ENCODE measurements at places on chromosomes 12 and 14.

GRCh38 chr12:38258411-38258810 lies 58.2 kb upstream of the ALG10B start:
- DNase-seq, result no peak

DNA sequence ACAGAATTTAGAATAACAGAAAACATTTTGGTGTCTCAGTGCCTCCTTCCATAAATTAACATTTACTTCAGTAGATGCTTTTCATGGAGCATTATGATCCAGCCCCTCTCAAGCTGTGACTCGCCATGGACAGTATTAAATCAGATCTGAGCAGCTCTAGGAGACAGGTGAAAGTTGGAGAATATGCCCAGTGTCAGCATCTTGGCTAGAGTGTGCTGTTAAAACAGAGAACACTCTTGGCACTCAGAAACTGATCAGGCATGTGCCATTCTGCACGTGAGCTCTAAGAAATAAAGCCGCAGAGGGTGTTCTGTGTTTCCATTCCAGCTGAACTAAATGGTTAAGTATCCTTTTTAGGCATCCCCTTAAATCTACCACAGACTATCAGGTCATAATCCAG lies 68.0 kb downstream of the DIP2B start:
- no peak for DNase-seq

GRCh38 chr14:88599761-88600439 lies 37.1 kb downstream of the ZC3H14 start:
- DNase-seq, result no peak

- DNase-seq, result no peak
These were observed 17.7 kb upstream of the C1S start for GRCh38 chr12:7042842-7043241.

DNA sequence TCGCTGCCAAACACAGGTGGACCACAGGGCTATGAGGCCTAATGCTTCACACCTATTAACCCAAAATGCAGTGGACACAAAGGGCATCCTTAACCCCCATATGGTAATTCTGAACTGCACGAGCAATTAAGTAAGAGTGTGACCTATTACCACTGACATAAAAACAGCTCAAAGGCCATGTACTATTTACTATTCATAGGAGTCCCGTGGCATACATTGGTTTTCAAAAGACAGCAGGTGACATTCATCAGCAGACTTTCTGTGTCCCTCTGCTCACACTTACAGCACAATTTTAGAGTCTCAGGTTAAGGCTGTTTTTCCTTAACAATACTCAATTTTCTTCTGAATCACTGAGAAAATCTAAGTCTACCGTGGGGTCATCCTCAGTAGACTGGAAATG lies 23.1 kb upstream of the TMCC3 start:
- DNase-seq, result no peak

DNA sequence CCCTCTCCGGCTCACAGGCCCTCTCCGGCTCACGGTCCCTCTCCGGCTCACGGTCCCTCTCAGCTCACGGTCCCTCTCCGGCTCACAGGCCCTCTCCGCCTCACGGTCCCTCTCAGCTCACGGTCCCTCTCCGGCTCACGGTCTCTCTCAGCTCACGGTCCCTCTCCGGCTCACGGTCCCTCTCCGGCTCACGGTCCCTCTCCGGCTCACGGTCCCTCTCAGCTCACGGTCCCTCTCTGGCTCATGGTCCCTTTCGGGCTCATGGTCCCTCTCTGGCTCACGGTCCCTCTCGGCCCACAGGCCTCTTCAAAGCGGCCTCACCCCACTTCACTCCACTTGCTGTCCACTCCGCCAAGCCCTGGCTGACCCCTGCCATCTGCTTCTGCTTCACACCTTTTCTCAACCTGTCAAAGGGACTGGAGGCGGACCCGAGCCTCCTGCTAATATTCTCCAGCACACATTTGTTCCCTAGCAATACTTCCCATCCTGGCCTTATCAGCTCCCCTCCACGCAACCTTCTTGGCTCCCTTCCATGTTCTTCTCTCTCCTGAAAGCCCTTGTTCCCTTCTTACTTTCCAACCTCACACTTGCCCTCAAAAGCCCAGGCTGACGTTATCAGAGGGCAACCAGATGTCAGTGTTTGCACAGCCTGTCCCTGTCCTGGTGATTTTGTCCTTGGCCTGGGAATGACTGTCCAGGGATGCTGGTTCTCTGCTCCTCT lies 176.7 kb downstream of the CALM1 start:
- no peak for DNase-seq

GRCh38 chr12:123024819-123025391 lies 44.4 kb downstream of the ARL6IP4 start:
- DNase-seq, result no peak

DNA sequence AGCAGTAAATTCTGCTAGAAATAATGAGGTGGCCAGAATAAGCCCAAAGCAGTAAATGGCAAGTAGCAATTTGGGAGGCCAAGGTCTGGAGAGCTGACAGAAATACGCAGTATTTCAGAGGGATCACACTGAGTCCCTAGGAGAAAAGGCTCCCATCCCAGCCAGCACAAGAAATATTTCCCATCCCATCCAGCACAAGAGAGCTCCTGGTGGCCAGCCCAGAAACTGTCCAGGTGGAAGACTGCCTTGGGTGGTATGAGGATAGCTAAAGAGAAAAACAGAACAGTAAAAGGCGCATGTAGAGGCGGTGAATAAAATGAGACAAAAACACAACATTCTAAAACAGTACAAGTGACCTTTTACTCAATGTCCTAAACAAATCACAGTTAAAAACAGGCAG lies 120.7 kb downstream of the HECTD4 start:
- peak; percentile 23 for DNase-seq

GRCh38 chr12:14418451-14418890 lies 53.0 kb downstream of the ATF7IP start:
- no peak for DNase-seq

GRCh38 chr12:76471579-76471978 lies 88.0 kb downstream of the OSBPL8 start:
- no peak for DNase-seq

DNA sequence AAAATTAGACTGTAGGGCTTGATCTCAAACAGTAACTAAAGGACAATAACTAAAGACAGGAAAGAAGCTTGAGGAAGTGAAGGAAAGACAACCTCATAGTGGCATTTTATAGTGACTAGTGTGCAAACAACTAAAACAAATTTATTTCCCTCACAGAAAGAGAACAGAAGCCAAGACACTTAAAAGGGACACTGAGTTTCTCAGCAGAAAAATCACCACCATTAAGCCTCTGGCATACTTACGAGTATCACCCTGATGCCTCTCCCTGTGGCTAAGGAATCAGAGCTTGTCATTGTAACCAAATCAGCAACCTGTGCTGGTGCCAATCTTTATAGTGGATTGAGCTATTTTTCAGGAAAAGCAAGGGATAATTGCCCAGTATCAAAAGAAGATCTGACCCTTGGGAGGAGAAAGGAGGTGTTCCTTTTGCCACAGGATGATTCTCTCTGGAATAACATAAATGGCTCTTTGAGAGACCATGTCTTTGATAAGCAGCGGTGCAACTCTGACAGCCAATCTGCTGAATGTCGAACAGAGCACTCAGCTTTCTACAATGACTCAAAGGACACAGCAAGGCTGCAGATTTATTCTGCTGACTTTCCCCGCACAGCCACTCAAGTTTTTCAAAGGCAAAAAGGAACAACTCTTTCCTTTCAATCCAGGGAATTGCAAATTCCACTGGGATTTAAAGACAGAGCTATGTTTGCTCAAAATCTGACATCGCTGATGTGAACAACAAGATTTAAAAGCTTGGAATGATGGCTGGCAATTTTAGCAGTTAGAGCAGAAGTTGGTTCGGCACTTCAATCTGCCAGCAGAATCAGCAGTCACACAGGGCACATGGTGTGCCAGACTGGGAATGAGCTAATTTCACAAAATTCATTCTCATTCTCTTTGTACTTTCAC lies 34.6 kb downstream of the ATF7 start:
- no peak for DNase-seq

DNA sequence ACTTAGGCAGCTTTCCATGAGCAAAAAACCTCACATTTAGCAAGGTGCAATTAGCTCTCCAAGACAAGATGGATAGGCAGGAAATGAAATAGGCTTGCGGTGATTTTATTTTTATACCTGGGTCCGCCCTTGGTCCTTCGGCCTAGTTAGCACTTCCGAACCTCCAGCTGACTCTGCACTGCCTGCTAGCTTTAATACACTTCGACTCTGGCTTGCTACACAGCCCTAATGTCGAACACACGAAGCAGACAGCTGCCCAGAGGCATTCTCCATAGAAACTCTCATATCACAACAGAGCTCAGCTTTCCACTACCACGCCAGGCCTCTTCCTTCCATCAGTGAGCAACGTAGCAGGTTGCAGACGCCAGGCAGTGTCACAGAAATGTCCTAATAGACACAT lies 688.0 kb downstream of the VRK1 start:
- no peak for DNase-seq

- DNase-seq, result no peak
These were observed 136.6 kb downstream of the LMNTD1 start for GRCh38 chr12:25416516-25416915.

DNA sequence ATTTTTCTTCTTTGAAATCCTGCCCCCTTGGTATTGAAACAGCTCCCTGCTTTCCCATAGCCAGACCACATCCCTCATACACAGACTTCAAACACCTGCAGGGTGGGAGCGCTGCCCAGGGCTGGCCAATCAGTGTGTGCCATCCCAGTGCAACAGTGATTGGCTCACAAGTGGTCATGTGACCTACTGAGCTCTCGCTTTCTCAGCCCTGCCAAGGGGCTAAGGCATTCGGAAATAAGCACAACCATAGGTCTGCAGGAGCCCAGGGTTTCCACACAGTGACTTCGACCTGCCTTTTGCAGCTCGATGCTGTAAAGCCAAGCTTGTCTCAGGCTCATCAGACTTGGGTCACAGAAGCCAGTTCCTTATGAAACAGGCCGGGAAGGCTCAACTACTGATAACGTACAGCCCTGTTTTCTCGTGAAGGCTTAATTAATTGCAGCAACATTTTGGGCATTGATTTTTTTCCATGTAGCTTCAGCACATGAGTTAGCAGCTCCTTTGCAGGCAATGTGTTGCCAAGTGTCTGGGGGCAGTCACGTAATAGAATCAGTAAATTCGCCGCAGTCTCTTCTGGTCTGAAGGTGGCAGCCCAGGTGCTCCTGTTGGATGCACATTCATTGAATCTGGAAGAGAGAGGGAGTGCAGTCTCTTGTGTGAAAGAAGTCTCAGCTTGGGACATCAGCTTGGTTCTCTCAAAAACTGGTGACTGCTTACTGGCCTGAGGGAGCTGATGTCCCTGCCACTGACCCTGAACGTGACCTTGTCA lies 1091.8 kb downstream of the AACS start:
- DNase-seq, result no peak

DNA sequence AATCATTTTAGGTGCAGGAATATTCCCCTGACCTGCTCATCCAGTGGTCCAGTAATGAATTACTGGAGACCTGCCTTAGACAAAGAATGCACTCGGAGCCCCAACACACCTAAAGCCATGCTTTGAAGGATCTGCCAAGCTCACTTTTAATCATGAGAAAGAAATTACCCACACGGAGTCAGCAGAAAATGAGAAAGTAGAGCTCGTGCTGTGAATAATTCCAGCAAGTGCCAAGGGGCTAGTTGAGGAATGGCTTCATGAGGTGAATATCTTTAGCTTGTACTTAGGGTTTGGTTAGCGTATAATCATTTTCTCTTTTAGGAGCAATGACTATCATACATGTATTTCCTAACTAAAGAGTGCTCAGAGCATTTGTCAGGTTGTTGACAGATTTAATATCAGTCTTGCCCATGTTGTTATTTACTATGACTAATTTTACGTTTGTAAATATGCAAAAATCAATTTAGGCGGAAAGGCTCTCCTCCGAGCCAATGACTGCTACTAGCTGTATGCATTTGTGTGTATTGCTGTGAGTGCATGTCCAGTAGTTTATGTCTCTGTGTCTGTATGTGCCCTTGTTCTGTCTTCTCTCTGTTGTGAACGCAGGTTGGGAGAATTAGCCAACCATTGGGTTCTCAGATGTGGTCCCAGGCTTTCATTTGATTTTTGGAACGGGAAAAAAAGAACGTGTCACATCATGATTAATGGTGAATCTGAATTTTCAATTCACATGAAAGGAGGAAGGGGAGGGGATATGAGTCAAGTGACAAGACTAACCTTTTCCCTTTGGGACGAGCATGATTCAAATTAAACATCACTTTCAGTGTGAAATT lies 98.4 kb downstream of the RMST start:
- no peak for DNase-seq

- DNase-seq, result no peak
These were observed 20.3 kb upstream of the DRAM1 start for GRCh38 chr12:101857043-101857558.

DNA sequence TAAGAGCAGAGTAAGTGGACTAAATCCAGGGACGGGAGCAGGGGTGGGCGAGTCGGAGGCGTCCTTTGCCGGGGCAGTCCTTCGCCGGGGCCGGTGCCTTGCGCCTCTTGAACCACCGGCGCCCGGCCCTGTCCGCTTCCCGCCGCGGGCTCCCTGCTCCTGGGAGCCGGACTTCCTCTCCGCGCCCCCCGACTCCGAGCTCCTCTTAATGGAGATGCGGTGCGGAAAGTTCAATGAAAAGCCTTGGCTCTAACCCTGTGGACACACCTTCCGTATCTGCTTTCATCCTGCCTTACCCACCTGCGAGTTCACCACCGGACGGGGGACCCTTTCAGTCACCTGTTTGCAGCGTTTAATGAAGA lies 412 bp downstream of the FGFR1OP2 start:
- peak; percentile 63 for DNase-seq

GRCh38 chr14:37061697-37062096 lies 110.7 kb downstream of the SLC25A21 start:
- no peak for DNase-seq

DNA sequence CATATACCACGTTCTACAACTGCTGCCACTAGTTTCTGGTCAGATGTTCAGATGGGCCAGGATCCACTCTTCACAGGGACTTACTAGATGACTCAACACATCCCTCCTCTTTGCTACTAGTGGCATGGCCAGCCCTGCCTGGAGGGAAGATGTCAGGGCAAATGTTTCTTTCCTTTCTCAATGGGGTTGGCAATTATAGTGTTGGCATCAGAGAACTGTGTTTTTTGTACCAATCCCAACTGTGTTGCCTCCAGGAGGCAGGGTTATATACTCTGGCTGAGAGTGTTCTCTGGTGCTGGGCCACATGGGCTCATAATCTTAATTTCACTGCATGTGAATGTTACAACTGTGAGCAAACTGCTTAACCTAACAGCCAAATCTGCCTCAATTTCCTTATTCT lies 69.9 kb upstream of the AVPR1A start:
- DNase-seq, result no peak

DNA sequence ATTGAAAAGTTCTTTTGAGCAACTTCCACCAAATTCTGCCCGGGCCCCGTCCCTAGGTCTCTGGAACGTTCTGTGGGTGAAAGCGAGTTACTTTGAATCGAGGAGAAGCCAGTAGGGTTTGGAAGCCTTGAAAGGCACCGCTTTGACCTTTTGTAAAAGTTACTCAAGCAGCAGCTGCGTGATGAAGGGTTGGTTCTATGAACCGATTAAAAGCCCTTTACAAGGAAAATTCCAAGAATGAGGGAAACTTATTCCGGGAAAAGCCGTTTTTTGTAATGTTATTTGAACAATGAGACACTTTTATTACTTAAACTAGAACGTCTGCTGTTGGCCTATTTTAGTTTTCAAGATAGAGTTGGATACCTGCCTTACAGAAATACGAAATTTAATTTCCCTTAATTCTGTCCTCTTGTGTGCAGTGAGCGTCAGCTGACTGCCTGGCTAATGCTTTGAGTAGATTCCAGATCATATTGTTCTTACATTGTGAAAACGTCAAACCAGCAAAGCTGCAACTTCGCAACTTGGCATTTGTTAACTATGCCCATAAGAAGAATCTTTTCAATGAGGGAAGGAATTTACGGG lies 906 bp downstream of the LARP4 start:
- no peak for DNase-seq

- no peak for DNase-seq
These were observed 149.5 kb upstream of the LMNTD1 start for GRCh38 chr12:25702553-25702952.

- DNase-seq, result no peak
These were observed 103.4 kb upstream of the RBM19 start for GRCh38 chr12:114069507-114069906.

Measured in glutamatergic neuron (in vitro differentiated cells).